ENCODE measurements at places on chromosomes 3 and 15. TPM values are rescaled to one million over a fixed set of nuclear protein-coding genes. Genes with fewer than 3 reads are reported as not detected.

The CPNE9 gene
- not detected for total RNA-seq

The EPHB1 gene
- not detected for total RNA-seq

The GOLGA8R gene
- 1.5 TPM for total RNA-seq

The KLHDC8B gene
- total RNA-seq = 25.7 TPM

The P2RY13 gene
- not detected for total RNA-seq

The ADIPOQ gene
- not detected for total RNA-seq

The DOCK3 gene
- 0.17 TPM for total RNA-seq

The NANOGP8 gene
- total RNA-seq = not detected

The GOLGA6B gene
- total RNA-seq = not detected

The CPB1 gene
- not detected for total RNA-seq

The MAGEL2 gene
- total RNA-seq = not detected

The BOC gene
- 15.0 TPM for total RNA-seq

The TIMP4 gene
- total RNA-seq = not detected

The LRRIQ4 gene
- not detected for total RNA-seq

Data from mammary epithelial cell (primary cell).